ENCODE measurements at places on chromosomes 12 and 14. TPM values are rescaled to one million over a fixed set of nuclear protein-coding genes. Genes with fewer than 3 reads are reported as not detected.

The RERG gene
- 27.2 TPM for polyA plus RNA-seq

The RNASE3 gene
- polyA plus RNA-seq = 1.4 TPM

The ASIC1 gene
- polyA plus RNA-seq = 2.7 TPM

DNA sequence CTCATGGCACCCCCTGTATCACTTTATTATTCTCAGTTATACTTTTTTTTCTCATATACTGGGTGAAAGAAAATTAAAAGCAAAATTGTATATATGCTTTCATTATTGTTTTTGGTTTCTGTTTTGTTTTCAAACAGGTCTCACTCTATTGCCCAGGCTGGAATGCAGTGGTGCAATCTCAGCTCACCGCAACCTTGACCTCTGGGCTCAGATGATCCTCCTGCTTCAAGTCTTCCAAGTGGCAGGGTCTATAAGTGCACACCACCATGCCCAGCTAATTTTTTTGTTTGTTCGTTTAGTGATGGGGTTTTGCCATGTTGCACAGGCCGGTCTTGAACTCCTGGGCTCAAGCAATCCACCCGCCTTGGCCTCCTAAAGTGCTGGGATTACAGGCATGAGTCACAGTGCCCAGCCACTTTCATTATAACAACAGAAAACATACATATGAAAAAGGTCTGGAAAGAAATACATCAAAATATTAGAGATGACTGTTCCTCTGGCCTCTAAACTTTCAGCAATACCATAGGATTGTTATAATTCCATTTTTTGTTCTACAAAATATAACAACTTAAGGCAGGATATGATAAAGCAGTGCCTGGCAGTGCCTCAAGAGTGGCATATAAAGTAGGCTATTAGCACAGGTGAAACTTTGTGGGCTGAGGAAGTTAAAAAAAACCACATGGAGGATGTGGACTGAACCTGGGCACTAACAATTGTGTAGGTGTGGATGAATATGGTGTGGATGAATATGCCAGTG is 5.8 kb upstream of the NTN4 start:
- H3K27me3 ChIP-seq = no peaks in the 10 kb centered on the region
- H3K27ac ChIP-seq = no peak overlapping the region
- H3K4me3 ChIP-seq = no peak overlapping the region
- no peak for DNase-seq
- no peaks in the 10 kb centered on the region for H3K36me3 ChIP-seq

Data from testis (tissue), 5 donors.